ENCODE measurements at places on chromosomes 12 and 14.

DNA sequence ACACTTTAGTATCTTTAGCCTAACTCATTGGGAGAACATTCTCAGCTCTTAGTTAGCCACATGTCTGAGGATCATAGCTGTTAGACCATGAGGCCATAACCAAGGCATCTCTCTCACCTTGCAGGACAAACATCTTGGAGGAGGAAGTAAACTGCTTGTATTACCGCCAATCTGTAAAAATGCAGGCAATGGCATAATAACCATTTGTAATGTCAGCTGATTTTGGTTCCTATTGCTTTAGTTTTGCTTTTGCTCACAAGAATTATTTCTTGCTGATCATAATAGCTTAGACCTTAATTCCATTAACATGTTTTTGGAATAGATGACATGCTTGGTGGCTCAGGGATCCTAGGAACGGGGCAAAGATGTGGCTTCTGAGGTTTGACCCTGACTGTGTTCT lies 16.4 kb upstream of the GSG1 start:
- DNase-seq, result no peak

DNA sequence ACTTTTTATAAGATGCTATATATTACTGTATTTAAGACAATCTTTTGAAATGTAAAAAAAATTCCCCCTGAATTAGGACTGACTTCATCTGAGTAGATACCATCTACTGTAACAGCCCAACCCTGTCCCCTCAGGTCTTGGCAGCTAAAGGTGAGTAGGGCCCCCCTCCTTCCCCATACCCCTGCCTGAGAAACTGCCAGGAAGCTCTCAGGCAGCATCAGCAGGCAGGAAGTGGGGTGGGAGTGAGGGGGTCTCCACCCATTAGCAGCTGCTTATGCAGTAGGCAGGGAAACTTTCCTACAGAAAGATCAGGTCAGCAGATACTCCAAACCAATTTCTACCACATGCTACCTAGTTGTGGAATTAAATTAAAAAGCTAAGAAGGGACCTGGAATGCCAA lies 62.5 kb downstream of the PAX9 start:
- DNase-seq, result no peak

- no peak for DNase-seq
These were observed 154.8 kb downstream of the TMX1 start for GRCh38 chr14:51394804-51395203.

DNA sequence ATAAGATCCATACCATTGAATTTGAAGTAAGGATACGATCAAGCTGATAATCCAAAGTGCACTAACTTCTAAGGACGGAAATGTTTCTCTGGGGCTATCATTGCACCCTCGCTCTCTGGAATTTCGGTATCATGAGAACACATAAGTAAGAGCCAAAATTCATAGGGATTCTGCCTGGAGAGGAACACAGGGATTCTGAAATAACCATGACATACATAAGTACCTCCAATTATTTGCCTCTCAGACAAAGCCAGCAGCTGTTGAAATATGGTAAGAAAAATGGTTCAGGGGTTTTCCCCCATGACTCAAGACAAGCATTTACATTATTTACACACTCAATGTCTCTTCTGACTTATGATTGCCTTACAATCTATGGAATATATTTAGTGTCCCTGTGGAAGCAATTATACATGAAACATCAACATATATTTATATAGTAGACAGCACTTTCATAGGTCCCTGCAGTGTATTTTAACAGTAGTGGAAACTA lies 1123.6 kb upstream of the SEL1L start:
- no peak for DNase-seq

DNA sequence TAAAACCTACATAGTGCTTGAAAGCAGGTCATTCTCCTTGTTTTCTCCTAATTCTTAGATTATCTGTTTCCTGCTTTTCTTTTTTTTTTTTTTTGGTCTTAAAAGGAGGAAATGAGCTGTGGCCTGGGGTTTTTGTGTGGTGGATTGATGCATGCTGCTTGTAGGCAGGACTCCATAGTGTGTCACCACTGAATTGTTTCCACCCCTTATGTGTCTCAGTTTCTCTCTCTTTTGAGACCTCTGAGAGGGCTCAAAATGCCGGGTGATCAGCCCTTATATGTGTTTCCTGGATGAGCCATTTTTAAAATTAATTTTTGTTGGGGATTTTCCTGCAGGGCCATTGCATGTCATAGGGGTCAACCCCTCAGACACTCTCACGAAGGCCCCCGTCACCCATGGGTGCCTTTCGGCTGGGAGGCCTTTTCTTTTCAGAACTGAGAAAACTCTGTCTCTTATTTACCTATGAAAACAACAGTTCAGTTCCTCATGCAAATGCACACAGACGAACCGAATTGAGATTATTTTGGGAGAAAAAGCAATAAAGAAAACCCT lies 32.0 kb upstream of the LRRK2 start:
- no peak for DNase-seq
